Urothelium cell line (cell line): ENCODE measurements at places on chromosomes 13 and 19.
A peak's percentile ranks its signal among the peaks of the same experiment; 100 is the strongest.

DNA sequence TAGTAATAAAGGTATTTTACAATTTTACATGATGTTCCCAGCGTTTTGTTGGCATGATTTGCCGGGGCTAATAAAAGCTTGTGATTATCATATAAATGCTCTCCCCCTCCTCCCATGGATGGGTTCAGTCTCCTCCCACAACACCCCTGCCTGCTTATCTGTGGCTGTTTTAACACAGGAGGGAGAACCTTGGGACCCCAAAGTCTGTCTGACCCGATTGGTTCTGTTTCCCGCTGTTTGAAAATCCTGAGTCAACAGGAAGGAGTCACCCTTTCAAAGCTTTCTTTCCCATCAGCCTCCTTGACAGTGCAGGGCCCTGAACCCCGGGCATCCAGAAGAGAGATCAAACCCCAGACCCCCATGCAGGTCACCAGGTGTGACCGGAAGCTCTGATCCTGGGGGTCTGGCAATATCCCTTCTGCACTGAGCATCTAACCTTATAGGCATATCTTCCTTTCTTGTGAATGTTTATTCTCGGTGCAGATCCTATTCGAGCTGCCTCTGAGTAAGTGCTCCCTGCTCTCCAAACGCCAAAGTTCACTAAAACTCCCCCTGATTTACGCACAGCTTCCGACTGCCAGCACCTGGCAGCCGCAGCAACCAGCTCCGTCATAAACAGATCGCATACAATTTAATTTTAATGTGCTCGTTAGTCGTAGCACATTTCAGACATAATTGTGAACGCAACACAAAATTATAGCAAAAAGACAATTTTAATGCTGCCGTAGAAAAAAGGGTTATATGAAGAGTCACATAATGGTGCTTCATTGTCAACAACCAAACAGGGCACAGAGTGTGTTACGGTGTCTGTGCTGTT is 74.8 kb downstream of the TSHZ3 start:
- DNase-seq = no peak

DNA sequence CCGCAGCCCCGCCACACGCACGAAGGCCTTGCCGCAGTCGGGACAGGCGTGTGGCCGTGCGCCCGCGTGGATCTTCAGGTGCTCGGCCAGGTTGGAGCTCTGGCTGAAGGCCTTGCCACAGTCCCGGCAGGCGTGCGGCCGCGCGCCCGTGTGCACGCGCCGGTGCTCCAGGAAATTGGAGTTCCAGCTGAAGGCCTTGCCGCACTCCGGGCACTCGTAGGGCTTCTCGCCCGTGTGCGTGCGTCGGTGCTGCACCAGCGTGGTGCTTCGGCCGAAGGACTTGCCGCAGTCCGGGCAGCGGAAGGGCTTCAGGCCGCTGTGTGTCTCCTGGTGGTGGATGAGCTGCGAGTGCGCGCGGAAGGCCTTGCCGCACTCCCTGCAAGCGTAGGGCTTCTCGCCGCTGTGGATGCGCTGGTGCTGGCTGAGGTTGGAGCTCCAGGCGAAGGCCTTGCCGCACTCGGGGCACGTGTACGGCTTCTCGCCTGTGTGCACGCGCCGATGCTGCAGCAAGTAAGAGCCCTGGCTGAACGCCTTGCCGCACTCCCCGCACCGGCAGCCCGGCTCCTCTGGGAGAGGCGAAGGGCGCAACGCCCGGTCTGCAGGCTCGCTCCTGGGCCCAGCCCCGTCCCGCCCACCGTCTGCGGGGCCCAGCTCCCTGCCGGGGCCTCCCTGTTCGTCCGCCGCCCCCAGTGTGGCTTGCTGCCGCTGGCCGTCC is 3.6 kb upstream of the A1BG start:
- DNase-seq = no peak

DNA sequence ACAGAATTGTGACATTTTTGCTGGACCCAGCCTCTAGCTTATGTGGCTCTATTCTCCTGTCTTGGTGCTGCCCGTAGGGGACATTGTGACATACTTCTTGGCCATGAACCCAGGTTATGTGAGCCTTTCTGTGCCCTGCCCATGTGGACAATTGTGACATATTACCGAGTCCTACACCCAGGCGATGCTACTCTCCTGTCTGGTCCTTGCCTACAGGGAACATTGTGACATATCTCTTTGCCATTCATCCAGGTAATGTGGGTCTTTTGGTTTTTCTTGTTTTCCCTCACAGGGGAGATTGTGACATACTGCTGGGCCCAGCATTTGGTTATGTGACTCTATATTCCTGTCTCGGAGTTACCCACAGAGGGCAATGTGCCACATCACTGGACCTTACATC is 71.5 kb upstream of the ZNF43 start:
- DNase-seq = no peak

GRCh38 chr13:91544723-91545122 is 146.3 kb downstream of the GPC5 start:
- DNase-seq = peak; percentile 1

- no peak for DNase-seq
Observed at GRCh38 chr19:45881909-45882528, 3.9 kb downstream of the IRF2BP1 start.

GRCh38 chr19:50639121-50640112 is at the start of gene SYT3:
SYT3 (minus strand) TSS chr19:50639881; CDS start chr19:50637411, 2,470 bp downstream.
- peak; percentile 89 for DNase-seq

GRCh38 chr13:49421391-49421790 is 22.5 kb downstream of the CAB39L start:
- DNase-seq = no peak

- no peak for DNase-seq
Observed at GRCh38 chr19:22783651-22784410, at the start of gene ZNF99. ZNF99 (minus strand) TSS chr19:22784151; CDS start chr19:22784016, 135 bp downstream.

- no peak for DNase-seq
Observed at GRCh38 chr13:51845574-51846318, 769 bp upstream of the TMEM272 start.

DNA sequence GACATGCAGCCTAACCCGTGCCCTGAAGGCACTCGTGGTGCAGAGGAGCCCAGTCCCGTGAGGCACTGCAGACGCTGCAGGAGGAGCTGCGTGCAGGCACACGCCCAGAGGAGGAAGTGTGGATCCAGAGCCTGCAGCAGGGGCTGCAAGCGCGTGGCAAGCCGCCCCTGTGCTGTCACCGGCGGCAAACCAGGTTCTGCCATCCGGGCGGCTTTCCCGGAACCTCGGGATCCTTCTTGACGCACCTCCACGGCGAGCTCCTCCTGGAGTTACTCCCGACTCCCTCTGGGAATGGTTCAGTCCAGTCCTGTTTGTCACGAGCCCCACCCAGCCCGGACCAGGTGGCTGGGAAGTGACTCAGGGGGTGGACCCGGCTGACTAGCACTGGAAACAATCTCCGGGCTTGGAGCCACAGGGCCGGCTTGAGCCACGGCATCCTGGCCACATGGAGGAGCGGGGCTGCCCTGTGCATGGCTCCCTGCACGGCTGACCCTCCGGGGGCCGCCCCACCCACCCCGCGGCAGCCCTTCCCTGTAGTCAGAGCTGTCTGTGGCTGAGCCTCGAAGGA is 10.2 kb downstream of the DPP9 start:
- peak; percentile 91 for DNase-seq

- peak; percentile 20 for DNase-seq
Observed at GRCh38 chr13:27012482-27013197, 159.0 kb downstream of the USP12 start.

- no peak for DNase-seq
Observed at GRCh38 chr13:33008946-33009722, 7.1 kb upstream of the KL start.

DNA sequence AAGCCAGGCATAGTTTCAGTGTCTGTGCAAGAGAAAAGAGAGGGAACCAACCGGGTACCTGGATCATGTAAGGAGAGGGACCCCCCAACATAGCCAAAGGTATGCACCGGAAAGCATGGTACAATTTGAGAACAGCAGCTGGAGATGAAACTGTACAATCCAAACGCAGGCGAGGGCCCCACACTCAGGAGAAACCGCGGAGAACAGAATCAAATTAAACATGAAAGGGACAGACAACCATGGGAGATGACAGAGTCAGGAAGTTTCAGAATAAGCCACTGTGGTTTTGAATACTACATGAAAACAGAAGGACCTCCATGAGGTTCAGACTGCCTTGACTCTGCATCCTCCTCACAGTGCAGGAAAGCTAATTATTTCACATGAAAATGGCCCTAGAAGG is 62.9 kb upstream of the SPATA13 start:
- no peak for DNase-seq

DNA sequence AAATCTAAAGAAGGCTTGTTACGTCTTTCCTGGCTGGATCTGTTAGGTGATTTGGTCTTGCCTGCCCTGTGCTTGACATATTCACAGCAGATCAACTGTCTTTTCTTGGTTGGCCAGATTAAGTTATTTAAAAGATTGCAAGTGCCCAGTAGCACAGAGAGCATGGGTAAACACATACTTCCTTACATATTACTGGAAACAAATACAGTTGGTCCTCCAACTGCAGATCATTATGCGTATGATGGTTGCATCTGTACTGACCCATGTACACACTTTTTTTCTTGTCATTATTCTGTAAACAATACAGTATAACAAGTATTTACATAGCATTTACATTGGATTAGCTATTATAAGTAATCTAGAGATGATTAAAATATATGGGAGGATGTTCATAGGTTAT is 9.2 kb upstream of the MPHOSPH8 start:
- DNase-seq = no peak

DNA sequence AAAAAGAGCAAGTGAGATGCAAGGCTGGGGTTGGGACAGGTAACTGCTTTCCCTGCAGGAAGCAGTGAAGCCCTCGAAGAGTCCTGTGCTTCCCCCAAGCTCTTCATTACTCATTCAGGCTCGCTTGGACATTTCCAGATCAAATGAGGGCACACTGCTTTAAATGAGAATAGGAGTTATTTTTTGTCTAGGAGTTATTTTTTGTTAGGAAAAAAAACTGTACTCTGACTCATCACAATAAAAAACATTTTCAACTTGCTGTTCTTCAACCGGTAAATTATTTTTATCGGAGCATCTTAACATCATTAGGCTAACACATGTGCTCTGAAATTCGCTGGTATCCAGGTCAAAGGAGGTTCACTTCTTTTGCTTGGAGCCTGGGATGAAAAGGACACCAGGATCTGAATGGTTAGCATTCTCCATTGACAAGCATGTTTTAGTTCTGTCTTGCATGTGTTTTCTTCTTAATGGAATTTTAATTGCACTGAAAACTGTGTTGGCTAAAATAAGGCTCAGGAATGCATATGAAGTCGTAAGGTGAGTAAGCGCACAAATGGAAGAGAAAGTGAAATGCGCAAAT is 80.7 kb upstream of the STK24 start:
- no peak for DNase-seq

DNA sequence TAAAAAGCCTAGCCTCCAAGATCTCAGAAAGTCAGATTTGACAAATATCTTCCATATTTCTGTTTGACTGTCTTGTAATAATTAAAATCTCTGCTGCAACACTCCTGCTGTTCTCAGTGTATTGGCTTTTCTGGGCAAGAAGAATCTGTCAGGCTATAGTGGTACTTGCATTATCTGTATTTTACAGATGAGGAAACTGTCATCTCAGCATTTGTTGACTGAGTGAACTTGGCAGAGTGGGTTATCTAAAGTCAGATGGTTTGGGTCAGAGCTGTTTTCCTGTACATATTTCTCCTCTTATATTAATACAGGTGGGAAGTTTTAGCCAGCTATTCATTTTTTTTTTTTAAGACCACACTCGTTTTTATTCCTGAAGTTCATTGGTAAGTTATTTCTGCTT is 1378.2 kb upstream of the PCDH20 start:
- no peak for DNase-seq

DNA sequence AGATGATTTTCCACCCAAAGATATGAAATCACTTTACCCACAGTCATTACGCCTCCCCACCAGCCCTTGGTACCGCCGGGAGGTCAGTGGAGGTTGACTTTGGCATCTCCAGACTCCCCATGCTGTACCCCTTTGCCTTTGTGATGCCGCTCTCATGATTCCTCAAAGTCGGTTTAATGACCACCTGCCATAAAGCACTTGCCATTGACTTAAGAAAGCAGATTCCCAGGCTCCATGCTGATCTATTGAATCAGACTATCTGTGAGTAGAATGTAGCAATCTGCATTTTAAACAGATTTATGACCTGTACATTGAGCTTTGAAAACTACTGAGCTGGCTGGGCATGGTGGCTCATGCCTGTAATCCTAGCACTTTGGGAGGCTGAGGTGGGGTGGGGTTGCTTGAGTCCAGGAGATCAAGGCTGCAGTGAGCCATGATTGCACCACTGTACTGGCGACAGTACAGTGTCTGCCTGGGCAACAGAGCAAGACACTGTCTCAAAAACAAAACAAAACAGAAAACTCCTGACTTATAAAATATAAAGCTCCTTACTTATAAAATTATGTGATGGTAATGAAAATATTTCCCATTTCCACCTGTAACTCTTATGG is 235.2 kb downstream of the KLF5 start:
- DNase-seq = no peak

DNA sequence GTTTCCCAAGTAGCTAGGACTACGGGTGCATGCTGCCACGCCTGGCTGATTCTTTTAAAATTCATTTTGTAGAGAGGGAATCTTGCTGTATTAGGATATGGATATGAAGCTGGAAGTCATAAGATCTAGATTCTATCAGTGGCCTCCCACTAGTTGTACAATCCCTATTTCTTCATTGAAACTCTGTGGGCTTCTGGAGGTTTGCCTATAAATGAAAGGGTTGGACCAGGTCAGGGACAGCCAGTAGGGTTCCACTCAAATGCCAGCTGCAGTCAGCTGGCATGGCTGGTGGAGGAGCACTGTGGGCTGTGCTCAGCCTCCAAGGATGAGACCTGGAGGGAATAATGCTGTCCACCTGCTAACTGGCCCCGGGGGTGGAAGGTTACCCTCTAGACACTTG is 110.2 kb upstream of the GJB6 start:
- no peak for DNase-seq

DNA sequence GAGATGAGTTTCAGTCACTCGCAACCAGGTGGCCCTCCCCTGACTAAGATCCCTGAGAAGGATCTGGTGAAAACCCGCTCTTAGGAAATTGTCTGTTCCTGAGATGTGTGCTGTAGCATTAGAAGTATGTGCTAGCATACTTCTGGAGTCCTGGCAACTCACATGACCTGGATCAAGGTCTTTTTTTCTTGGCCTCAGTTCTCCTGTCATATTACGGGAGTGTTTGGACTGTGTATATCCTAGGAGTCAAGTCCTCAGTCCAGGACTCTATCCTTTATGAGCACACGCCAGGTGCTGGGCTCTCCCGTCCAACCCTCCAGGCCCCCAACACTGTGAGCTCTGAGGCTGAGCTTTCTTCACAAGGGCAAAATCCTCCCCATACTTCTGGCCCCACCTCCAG is 156.4 kb downstream of the UQCRFS1 start:
- DNase-seq = no peak
